AG08396 (cell line): ENCODE measurements at places on chromosomes 4 and X.

DNA sequence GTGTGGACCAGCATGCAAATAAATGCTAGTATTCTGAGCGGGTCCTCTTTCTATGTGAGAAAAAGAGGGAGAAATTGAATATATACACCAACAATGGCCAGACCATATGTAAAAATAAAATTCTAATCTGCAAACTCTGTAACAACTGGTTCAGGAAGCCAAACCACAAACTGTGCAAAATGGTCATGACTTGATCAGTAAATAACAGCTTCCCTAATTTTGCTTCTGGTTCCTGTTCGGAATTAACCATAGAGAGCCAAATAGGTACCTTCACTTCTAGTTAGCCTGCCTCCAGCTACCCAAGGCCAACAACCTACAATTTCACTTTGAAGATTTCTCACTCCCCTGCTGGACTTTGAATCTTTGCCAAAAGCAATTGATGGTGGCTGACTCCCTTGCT is 1313.2 kb downstream of the ADGRL3 start:
- DNase-seq: no peak

DNA sequence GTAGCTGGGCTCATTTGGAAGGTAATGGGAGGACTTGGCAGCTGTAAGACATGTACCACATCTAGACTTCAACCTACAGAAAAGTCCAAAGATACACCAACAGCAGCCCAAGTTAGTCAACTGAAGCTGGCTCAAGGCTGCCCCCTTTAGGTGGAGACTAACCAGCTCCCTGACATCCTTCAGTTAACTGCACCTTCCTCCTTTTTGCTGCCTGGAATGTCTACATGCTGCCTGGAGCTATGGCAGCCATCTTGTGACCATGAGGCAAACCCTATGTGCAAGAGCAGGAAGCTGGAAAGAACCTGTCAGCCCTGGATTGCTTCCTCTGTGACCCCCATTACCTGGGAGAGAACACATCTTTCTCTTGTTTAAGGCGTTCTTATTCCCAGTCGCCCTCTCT is 25.8 kb downstream of the ARSD start:
- no peak for DNase-seq

GRCh38 chr4:54784161-54784671 is 126.5 kb downstream of the KIT start:
- peak; percentile 88 for DNase-seq

DNA sequence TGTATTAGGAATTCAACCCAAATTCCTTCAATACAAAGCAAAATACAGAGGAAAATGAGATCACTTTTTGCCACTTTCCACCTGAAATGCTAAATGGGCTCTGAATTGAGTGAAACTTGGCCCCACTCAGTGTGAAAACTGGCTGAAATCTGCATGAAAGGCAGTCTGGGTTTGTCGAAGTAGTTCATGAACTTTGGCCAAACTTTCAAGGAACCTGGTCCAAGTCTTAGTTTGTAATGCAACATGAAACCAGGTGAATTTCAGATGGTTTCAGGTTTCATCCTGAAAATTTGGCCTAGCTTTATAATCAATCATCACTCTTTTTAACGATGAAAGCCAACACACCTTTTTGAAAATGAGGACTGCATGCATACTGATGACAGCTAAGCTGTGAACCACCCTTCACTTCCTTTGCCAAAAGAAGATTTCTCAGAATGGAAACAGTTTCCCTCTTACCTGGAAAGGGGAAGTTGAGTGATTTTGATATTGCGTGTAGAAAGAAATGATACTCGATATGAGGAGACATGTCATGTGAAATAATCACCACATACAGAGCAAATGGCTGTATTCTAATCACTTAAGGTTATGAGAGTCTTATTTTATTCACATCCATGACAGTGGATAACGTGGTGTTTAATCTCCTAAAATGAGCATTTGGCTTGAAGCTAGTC is 209.9 kb upstream of the ETNPPL start:
- DNase-seq: no peak

GRCh38 chrX:36909676-36910030 is 98.5 kb upstream of the FAM47C start:
- no peak for DNase-seq

GRCh38 chr4:185317880-185318279 is 77.8 kb downstream of the LRP2BP start:
- no peak for DNase-seq

- no peak for DNase-seq
These were observed 84.7 kb upstream of the RAPGEF2 start for GRCh38 chr4:159018062-159018629.

DNA sequence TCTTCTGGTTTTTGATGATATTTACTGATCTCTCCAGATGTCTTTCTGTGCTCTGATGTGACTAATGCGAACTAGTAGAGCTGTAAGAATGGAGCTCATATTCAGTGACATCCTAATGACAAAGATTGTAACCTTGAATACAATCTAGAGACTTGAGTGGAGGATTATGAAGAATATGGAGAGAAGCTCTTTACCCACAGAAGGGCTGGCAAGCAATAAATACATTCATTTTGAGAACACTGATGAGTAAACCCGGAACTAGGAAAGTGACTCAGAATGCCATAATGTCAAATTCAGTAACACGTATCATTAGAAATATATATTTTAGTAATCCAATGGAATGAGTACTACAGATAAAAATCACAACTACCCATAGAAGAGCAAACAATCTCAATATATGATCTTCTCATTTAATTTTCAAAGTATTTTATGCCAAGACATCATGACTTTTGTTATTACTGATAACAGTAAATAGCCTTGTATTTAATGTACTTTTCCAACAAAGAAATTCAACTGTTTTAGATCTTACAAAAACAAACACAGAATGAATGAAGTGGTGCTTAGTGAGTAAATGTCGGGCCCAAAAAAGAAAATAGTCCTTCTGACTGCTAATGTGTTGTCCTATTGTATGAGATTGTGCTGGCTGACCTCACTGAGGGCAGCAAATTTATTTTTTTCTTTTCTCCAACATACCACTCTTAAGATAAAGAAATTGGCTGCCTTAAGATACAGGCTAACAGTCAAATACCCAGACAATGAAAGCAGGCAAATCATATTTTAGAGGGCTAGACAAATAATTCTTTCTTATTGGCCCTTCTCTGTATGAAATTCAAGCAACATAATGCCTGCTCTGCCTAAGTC is 49.2 kb upstream of the HDAC8 start:
- no peak for DNase-seq

DNA sequence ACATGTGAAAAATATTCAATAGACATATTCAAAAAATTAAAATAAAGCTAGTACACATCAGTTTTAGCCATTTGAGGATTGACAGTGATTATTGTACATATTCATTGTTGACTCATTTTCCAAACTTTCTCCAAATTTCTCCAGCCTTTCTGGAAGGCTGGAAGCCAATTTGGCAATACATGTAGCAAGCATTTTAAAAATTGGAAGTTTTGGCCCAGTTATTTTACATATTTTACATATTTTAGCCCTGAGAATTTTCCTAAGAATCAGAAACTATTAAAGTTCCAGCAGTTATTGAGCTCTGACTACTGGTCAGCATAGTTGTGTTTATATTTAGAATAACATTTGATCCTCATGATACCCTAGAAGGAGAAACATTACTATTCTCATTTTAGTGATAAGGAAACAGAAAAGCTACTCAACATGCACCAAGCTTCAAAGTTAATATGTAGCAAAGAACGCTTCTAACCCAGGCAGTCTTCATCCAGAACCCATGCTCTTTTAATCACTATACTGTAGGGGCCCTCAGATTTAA is 3.2 kb downstream of the CABS1 start:
- DNase-seq: no peak

DNA sequence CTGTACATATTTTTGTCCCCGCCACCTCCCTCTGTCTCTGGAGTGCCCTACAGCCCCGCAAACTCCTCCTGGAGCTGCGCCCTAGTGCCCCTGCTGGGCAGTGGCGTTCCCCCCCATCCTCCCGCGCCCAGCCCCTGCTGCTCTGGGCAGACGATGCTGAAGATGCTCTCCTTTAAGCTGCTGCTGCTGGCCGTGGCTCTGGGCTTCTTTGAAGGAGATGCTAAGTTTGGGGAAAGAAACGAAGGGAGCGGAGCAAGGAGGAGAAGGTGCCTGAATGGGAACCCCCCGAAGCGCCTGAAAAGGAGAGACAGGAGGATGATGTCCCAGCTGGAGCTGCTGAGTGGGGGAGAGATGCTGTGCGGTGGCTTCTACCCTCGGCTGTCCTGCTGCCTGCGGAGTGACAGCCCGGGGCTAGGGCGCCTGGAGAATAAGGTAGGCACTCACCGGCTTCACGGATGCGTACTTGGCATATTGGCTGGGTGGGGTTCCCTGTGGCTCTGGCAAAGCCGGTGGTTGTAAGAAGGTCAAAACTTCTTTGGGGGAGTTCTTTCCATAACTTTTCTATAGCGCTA is 653 bp downstream of the HHIP start:
- peak; percentile 32 for DNase-seq

DNA sequence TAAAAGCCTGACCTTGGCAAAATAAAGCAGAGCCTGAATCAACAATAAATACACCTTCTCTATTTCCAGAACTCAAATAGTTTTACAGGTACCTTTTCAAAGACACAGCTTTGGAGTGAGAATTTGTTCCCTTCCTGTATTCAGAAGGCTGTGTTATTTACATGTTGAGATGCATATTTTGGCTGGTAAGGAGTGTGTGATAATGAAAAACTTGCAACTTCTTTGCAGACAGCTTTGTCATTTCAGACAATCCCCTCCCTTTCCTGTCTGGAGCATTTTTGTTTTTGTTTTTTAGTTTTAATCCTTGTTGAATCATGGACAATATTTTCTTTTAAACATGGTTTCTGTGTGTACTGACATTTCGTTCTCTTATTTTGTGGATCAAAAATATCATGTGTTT is 493.8 kb downstream of the FAT4 start:
- no peak for DNase-seq

DNA sequence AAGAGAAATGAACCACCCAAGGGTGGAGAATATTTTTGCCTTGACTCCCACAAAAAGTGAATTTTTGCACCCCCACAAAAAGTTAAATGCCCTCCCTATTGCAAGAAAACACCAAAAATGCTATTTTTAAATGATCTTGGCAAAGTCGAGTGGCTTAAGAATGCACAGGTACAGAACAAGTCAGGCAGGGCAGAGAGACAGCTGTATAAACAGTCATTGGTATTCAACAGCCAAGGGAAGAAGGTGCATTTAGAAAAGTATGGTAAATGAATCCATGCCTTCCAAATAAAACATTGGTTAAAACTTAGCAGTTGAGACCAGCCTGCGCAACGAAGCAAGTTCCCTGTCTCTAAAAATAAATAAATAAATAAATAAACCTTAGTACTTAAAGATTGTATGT is 169.3 kb downstream of the CHIC2 start:
- no peak for DNase-seq

DNA sequence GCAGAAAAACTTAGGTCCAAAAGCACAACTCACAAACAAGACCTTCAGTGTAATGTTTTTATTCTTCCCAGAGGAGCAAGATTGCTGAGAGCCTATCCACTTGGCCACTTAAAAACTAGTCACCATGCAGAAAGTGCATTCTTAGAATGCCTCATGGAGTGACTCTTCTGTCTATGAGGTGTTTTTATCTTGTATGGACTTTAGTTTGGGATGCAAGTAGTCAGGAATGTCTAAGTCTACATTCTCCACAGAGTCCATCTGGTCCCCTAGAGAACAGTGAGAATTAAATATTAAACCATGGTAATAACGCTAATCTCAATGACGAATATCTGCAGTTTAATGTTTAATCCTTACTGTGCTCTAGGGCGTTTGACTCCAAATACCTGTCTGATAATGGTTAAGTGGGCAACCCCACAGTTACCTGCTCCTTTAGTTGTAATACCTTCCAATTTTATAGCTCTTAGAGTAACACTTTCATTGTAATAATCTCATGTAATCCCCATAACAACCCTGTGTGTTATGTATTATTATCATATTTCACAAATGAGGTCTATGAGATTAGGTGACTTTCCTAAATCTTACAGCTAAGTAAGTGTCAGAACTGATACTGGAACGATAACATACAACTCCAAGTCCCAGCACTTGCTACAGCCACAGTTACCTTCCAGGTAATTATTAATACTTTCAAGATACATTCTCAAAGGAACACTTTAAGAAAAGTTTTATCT is 235.6 kb upstream of the JADE1 start:
- peak; percentile 55 for DNase-seq

GRCh38 chr4:18025288-18025687 is 3.7 kb upstream of the LCORL start:
- no peak for DNase-seq

- no peak for DNase-seq
These were observed 187.5 kb upstream of the TBC1D9 start for GRCh38 chr4:140943486-140944198.

DNA sequence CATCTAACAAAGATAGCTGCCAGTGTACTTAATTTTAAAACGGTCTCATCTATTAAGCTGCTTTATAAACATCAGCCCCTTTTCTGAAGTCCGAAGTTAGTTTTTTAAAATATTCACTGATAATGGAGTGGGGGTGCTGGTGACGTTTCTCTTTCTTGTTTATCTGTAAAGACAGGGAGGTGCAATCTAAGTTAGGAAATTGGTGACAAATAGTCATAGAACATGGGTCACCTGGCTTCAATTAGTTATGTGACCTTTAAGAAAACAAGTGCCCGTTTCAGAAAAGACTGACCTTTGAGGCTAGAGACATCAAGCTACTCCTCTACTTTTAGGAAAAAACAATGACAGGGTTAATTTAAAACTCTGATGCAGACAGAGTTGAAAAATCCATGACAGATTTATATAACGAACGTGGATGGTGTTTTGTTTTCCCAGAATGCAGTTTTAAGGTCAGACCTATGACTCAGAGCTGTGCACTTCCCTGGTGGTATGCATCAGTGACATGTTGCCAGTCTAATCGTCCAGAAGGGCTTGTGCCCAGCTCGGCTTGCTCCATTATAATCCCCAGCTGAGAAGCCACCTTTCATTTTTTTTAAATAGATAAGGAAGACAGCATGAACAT is 38.2 kb downstream of the FHL1 start:
- DNase-seq: peak; percentile 20

- DNase-seq: no peak
These were observed 6.0 kb upstream of the AFP start for GRCh38 chr4:73429826-73430587.

DNA sequence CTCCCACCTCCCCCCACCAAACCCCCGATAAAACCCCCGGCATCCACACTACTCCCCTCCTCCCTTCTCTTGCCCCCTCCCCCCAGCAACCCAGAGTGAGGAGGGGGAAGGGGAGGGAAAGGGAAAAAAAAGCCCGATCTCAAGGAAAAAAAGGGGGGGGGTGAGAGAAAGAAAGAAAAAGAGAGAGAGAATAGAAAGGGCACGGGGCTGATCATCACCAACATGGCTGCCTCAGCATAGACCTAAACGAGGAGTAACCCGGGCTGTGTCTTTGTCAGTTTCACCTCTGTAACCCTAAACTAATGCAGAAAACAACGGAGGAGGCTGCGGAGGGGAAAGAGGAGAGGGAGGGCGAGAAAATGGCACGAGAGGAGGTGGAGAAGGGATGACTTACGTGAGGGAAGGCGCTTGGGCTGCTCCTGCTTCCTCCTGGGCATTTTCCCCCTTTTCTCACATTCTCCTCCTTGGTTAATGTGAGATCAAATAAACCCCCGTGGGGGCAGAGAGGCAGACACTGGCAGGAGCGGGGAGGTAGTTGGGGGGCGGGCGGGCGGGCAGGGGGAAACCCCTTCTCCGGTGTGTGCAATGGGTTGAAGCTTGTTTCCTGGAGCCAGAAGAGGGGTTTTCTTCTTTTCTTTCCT is 532 bp downstream of the ZNF827 start:
- DNase-seq: peak; percentile 38

GRCh38 chr4:140777894-140778293 is 21.7 kb upstream of the TBC1D9 start:
- no peak for DNase-seq
